ENCODE measurements at places on chromosomes 2 and 18.

GRCh38 chr18:77209587-77209986 is 40.1 kb upstream of the GALR1 start:
- peak; percentile 50 for DNase-seq

- peak; percentile 51 for DNase-seq
Observed at GRCh38 chr2:219331560-219332213, 857 bp downstream of the RESP18 start.

DNA sequence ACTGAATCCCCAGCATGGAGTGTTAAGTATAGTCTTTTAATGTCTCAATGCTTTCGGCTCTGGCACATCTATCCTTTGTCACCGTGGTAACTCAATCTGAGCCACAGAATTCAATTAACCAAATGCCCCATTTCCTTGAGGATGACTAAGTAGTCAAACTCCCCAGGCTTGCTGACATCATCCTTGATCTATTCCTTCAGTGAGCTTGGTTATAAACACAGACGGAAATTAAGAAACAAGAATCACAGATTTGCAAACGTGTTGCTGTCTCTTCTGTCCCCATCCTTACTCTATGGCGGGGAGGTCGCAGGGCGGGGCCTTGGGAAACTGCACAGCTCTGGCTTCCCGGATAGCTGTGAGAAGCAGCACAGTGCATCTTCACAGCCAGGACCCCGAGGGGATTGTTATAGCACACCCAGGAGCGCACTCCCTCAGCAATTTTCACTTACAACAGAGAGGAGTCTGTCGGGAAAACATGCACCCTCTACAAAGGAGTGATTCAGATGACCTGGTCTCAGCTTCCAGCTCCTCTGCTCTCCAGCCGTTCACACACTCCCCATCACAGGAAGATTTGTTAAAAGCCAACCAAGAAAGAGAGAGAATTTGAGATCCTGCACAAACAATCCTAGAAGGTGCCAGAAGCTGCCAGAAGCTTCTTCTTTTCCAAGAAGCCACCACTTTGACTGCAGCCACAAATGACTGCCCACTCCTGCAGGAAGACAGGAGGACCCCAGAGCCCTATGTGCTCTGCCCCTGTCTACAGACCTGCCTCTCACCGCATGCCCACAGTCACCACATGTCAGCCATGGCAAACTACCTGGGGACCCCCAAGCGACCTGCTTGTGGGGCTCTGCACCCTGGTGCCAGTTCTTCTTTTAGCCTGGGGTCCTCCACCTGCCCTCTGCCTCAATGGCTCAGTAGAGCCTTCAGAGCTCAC is 44.9 kb upstream of the YWHAQ start:
- peak; percentile 98 for DNase-seq

GRCh38 chr2:223941579-223942277 is 3.4 kb downstream of the WDFY1 start:
- DNase-seq: peak; percentile 92

- no peak for DNase-seq
Observed at GRCh38 chr2:39693245-39693644, 27.5 kb downstream of the TMEM178A start.

DNA sequence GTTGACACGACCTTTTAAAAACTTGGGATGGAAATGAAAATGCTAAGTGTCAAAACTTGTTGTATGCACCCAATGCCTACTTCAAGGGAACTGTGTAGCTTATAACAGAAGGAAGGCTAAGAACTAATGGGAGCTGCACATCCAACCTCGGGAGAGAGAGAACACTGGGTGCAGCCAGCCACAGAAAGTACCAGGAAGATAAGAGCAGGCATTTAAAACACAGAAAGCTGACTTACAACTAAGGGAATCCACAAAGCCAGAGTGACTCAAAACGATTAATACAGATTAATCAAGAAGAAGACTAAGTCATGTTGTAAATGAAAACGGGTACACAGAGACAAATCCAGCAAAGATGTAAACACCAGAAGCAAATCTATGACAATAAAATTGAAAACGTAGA is 113.4 kb downstream of the HDAC4 start:
- no peak for DNase-seq

- no peak for DNase-seq
Observed at GRCh38 chr2:153403940-153404339, 74.6 kb downstream of the RPRM start.

DNA sequence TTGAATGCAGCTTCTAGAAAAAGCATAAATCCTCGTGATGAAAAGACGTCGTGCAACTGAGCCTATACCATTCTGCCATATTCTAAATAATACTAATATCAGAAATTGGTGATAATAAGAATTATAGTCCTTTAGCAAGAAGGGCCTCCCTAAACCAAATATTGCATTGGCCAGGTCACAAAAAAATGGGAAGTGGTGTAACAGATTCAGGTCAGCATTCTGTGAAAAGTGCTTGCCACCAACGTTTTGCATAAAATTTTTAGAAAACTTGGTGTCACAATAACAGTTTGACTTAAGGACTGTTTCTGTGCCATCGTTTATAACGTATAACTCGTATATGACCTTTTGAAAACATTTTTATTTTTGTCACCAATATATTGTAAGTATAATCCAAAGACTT is 603.6 kb downstream of the CPS1 start:
- DNase-seq: no peak

GRCh38 chr18:77366067-77366719 is 116.5 kb downstream of the GALR1 start:
- no peak for DNase-seq

DNA sequence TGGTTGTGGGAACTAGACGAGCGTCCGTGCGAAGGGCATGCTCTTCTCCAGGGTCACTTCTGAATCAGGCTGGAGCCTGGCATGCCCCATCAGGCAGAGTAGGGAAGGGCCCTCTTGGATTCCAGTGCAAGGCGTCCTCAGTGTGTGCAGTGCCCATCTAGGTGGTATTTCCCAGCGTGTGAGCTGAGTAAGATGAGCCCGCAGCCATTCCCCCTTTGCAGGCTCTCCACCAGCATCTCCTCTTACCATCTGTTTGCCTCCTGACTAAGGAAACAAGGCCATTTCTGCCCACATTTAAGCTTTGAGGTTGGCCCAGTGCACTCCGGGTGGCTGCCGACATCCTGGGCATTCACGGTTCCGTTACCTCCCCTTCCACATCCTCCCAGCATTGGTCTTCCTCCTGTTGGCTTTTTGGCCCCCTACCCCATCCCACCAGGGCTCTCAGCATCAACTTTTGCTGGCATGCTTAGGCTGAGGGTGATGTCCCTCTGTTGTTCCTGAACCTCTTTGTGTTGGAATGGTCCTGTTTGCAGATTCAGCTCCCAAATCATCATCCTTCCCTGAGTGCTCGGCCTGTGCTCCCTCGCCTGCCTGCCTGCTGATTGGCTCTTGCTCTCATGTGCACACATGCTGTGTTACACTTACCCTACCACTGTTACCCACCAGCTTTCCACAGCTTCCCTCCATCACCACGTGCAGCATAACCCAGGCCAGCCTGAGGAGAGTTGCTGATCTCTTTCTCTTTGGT is 11.8 kb downstream of the CEP68 start:
- DNase-seq: no peak

- no peak for DNase-seq
Observed at GRCh38 chr18:79542876-79543750, 136.5 kb upstream of the CTDP1 start.

DNA sequence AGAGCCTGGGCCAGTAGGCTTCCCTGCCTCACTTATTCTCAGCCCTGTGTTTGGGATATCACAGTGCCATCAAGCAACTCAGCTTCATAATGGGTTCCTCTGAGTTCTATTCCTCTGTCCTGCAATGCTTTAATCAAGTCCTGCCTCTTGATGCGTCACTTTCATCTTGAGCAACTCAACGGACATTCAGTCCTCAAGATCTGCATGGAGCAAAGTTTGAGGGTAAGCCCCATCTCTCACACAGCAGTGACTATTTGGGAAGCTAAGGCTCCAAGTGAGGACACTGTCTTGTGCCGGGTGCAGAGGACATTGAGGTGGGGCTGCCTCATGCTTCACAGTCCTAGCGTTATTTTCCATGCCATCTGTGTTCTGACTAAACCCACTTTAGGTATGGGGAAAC is 50.9 kb upstream of the PLB1 start:
- no peak for DNase-seq

DNA sequence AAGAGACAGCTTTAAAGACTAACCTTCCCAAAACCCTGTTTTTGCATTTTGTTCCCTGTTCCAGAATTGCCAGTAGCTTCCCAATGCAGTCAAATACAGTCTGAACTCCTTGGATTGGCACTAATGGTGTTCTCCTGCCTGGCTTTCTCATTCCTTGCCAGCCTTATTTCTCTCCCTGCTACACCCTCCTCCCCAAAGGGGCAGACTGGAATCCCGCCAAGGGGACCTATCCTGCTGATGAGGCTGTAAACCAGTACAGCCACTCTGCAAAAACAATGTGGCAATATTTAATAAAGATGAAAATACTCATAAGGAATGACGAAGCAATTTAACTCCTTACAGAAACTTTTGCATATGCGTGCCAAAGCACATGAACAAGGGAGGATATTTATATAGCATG is 4.5 kb upstream of the SLC4A5 start:
- DNase-seq: no peak

DNA sequence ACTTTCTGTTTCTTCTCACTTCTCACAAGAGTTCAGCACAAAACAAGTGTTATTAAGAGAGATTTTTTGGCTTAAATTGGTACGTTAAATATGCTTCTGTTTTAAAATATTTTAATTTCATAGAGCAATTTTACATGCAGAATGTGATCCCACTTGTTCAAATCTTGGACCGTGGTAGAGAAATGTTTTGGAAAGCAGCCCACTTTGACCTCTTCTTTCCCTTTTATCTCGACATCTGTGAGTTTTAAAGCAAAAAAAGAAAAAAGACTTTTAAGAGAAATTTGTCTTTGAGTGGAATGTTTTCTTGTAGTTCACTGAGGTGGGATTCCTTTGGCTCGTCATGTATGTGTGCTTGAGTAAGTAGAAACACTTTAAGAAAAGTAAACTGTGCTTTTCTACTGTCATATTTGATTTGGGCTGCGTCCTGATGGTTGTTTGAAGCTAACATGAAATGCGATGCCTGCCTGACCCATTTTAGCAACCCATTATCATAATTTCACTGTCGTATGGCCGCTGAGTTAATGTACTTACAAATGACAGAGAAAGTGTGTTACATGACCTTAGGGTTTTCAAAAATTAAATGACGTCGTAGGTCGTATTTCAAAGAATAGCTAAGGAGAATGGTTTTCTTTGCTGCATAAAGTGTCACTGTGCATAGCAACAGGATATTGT is 54.5 kb downstream of the TSHZ1 start:
- no peak for DNase-seq

DNA sequence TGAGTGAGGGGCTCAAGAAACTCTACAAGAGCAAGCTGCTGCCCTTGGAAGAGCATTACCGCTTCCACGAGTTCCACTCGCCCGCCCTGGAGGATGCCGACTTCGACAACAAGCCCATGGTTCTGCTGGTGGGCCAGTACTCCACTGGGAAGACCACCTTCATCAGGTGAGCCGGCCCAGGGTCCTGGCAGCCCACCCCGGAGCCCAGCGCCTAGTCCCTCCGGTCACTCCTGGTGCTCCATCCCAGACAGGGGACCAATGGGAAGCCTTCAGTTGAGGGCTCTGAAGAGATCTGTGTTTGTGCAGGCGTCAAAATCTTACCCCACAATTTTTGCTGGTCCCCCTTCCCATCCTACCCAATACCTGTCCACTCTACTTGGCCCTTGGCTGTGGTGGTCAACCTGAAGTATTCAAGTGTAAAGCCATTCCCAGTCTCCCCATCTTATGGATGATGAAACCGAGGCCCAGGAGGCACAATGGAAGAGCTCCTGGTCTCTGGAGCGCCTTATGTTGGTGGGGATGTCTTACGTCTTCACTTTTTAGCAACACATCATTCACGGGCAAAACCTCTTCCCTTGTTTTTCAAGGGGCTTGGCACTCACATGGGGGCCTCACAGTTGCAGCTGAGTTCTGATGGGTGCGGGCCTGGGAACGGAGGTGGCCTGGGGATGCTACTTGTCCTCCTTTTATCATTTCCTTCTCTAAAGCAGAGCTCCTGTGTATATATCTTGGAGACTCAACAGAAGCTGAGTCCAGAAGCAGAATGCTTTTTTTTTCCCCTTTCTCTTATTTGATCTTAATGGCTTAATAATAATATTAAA is 941 bp downstream of the EHD3 start:
- DNase-seq: no peak

GRCh38 chr2:170711774-170712652 is 3.1 kb upstream of the SP5 start:
- no peak for DNase-seq

- DNase-seq: no peak
Observed at GRCh38 chr18:57983472-57983871, 60.6 kb upstream of the NEDD4L start.

GRCh38 chr2:105393373-105394055 is 5.3 kb downstream of the FHL2 start:
- no peak for DNase-seq

DNA sequence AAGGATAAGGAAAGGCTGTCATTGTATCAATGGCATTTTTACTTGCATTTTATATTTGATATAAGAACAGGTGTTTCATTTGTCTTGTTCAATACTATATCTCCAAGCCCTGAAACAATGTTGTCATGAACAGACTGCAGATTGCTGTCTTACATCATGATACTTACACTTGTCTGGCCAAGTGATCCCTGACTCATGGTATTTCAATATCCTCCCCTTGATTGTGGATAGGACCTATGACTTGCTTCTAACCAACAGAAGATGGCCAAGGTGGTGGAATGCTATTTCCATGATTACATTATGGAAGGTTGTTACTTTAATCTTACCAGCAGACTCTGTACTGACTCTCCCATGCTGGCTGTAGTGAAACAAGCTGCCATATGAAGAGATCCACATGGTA is 471.1 kb downstream of the CCDC85A start:
- DNase-seq: peak; percentile 7

- no peak for DNase-seq
Observed at GRCh38 chr2:217783243-217783642, 219.6 kb downstream of the TNS1 start.

GRCh38 chr2:83990636-83991035 is 468.4 kb downstream of the SUCLG1 start:
- no peak for DNase-seq

GRCh38 chr2:85134255-85134895 is 1.2 kb downstream of the TCF7L1 start:
- DNase-seq: peak; percentile 54

GRCh38 chr18:42025974-42026625 is 71.1 kb downstream of the PIK3C3 start:
- no peak for DNase-seq

- peak; percentile 51 for DNase-seq
Observed at GRCh38 chr2:176105078-176105729, 1.9 kb upstream of the HOXD11 start.

Data from EH (cell line).